ENCODE measurements at places on chromosomes 1 and 21.

DNA sequence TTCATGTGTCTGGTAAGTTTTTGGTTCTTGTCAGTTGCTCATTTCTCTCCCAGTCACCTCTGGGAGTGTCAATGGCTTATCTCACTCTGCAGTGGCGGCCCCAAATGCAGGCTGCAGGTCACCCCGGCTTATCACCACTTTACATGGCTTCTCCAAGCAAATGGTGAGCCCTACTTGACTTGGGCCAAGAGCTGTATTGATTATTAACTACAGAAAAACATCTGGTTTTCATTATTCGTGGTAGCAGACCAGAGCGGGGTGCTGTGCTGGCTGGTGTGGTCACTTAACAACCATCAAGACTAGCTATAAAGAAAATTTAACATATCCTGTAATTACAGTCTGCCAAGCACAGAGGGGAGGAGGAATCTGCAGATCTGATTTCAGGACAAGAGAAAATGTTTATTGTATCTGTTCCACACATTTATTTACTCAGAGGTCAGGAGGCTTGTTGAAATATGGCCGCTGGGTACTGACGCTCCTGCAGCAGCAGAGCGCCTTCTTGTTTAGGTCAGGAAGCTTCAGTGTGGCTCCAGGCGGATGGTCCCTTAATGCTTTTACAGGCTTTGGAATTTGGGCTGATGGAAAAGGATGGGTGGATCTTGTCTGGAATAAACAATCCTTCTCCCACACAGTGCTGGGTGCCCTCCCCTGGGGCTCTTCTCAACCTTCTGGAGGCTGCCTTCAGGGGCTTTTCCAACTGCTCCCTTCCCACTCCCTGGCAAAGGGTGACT lies 87.8 kb downstream of the HLX start:
- no peak for DNase-seq

DNA sequence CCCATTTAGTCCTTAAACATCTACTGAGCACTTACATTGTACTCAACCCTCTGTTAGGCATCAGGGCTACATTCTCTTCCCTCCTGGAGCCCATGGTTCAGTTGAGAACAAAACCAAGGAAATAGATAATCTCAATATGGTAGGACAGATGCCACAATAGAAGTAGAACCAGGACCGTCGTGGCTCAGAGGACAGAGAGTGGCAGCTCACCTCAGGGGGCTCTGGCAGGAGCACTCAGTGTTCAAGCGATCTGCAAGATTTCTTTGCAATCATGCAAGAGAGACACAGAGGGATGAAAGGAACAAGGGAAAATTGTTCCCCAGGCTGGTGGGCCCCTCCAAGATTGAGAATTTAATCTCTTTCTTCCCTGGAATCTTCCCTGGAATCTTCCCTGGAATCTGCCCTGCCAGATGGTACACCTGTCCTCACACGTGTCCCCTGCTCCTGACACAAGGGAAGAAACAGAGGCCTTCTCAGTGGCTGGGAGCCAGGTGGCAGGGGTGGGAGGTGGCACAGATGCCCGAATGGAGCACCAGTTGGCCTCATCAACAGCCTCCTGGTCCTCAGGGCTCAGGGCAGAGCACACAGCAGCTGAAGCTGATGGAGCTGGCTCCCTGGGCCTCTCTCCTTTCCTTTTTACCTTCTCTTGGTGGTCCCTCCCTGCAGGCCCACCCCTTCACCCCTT lies 135.4 kb downstream of the PLXNA2 start:
- no peak for DNase-seq

GRCh38 chr1:61184040-61184713 lies 101.8 kb downstream of the NFIA start:
- DNase-seq: peak; percentile 88

DNA sequence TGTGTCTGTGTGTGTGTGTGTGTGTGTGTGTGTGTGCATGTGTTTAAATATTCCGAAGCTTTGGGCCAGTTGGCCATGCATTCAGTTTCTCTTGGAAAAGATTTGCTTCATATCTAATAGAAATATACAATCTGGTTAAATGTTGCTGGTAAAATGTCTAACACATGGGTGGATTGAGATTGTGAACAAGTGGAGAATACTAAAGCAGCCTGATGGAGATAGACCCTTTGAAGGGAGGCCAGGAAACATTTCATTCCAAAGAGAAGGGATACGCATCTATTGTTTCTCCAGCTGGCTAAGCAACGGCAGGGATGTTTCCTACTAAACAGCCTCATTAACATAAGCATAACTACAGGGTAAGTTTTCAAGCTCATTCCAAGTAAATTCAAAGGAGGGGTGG lies 257.5 kb upstream of the PTBP2 start:
- DNase-seq: peak; percentile 20

DNA sequence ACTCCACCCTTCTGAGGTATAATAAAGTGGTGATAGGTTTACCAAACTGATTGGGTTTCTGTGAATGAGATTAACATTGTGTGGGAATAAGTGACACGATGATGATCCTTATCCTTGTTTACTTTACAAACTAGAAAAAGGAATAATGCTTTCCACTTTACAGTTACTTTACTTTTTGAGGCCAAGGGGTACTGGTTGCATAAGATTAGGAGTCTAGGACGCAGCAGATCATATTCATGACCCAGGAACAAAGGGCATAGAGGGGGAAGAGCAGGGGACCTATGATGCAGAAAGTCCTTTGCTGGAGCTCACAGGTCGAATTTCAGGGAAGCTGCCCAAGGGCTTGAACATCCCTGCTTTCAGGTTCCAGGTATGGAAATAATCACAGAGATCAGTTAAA lies 20.4 kb downstream of the FGGY start:
- no peak for DNase-seq

GRCh38 chr1:206049293-206049692 lies 3.7 kb upstream of the RHEX start:
- DNase-seq: no peak

GRCh38 chr1:204758601-204759000 lies 73.1 kb upstream of the LRRN2 start:
- DNase-seq: no peak
